ENCODE measurements at places on chromosomes 5 and 9.

DNA sequence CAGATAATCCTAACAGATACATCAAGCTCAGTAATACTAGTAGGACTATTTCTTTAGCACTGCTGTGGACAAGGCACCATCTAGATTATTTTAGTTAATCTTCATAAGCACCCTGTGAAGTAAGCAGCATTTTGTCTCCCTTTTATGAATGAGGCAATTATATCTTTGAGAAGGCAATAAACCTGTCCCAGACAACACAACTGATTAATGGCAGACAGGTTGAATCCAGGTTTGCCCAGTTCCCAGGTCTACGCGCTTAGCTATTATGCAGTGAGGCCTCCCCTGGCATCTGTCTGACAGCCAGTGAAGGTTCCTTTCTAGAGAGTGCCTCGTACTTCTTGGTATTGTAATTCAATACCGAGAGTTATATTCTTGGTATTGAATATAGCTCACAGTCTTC is 9.7 kb upstream of the LVRN start:
- no peak for DNase-seq

- no peak for DNase-seq
Observed at GRCh38 chr5:9156282-9156681, 389.6 kb downstream of the SEMA5A start.

DNA sequence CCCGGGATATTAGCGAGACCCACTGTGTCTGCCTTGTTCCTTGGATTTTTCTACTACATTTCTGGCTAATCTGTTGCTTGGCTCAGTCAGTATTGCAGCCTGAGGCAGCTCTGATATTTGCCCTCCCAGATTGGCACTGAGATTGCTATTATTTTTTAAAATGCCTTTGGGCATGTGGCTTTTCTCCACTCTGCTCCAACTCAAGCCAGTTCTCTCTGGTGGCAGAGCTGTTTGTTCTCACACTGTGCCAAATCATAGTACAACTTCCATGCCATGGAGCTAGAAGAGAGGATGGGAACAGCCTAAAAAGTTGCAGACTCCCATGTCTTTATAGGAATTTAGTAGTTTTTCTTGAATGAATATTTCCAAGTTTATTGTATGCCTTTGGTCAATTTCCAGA is 155.9 kb upstream of the ATP10B start:
- DNase-seq, result no peak

DNA sequence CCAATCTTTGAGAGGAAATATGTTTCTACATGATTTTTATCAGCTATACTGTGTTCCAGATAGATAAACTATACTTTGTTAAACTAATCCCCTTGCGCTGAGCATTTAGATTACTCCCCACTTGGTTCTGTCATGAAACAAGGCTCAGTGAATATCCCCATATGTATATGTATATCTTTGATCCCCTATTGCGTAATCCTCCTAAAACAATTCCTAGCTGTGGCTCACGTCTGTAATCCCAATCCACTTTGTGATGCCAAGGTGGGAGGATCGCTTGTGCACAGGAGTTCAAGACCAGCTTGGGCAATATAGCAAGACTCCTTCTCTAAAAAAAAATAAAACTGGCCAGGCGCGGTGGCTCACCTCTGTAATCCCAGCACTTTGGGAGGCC is 2.7 kb downstream of the PHYHD1 start:
- no peak for DNase-seq

DNA sequence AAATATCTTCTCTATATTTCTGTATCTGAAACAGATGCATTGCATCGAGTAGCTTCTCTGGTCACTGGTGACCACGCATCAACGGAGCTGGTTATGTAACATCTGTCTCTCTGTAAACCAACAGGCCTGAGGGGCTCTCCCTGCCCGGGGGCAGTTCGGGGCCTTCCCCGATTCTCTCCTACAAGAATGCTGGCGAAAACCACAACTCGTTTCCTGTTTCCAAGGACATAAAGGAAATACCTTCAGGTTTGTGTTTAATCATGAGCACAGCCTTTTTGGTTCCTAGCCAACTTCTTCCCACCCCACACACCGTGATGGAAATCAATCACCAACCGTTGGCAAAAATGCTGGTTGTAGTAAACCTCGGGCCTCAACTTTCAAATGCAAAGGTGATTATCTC is 25.1 kb downstream of the GDNF start:
- no peak for DNase-seq

- no peak for DNase-seq
Observed at GRCh38 chr9:31912636-31913035, 471.8 kb upstream of the ACO1 start.

All from right lobe of liver (tissue), 6 donors.